ENCODE measurements at places on chromosomes 5 and 9.

DNA sequence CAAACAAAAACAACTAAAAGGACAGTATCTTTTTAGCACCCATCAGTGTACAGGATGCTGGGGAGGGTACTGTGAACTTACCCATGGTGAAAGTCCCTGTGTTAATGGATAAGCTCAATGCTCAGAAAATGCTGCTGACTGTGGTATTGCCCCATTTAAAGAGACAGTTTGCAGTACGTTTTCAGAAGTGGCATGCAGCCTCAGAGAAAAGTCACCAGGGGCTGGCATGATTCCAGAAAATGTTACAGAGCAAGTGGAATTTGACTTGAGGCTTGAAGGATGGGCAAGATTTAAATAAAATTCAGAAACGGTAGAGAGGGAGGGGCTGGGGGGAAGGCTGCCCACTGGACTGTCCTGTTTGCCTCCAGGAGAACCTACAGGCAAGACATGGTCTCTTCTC lies 7.2 kb downstream of the S1PR3 start:
- no peak for DNase-seq

DNA sequence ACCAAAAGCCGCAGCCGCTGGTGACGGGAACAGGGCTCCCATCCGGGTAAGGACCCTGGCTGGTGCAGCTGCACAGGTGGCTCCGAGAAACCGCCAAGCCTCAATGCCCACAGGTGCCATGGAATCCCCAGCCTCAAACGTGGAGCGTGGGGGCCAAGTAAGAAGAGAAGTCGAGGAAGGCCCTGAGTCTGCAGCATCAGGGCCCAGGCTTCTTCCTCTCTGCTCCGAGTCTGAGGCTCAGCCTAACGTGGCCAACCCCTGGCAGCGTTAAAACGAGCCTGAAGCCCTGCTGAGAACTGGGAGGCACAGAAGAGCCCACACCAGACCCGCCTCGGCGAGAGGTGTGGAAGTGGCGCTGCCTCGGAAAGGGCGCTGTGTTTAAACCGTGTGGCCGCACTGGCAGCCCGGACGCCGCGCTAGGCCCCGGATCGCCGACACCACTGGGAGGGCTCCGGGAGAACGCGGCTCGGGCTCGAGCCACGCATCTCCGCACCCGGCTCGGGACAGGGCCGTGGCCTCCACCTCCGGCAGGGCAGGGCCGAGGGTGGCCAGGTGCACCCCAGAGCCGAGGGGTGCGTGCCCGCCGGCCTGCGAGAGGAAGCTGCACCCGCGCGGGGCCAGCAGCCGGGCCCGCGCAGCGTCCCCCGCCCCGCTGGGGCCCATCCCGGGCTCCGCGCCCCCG lies 730 bp downstream of the ZMYND19 start:
- no peak for DNase-seq

GRCh38 chr5:170749911-170750431 lies 33.6 kb upstream of the GABRP start:
- DNase-seq, result no peak

DNA sequence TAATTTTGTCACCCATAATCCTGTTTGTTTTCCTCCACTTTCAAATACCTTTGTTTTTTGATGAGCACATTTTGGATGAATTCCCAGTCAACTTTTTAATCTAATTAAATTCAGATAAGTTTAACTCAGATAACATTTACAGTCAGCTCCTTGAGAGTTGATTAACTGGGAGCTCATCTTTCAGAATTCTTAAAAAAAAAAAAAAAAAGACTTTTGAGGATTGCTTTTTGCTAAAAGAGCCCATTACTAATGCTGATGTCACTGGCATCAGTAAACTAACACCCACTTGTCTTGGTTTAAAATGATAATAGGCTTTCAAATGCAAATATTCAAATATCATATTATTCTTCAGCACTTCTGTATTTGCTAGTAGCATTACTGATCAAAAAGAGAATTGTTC lies 47.1 kb upstream of the NFIB start:
- no peak for DNase-seq
